Fibroblast of skin of back (primary cell): ENCODE measurements at places on chromosomes 7 and 10.

GRCh38 chr10:19719284-19719683, 96.9 kb upstream of the PLXDC2 start:
- peak; percentile 70 for DNase-seq

GRCh38 chr10:126072622-126073021, 176.3 kb downstream of the FANK1 start:
- DNase-seq: no peak

DNA sequence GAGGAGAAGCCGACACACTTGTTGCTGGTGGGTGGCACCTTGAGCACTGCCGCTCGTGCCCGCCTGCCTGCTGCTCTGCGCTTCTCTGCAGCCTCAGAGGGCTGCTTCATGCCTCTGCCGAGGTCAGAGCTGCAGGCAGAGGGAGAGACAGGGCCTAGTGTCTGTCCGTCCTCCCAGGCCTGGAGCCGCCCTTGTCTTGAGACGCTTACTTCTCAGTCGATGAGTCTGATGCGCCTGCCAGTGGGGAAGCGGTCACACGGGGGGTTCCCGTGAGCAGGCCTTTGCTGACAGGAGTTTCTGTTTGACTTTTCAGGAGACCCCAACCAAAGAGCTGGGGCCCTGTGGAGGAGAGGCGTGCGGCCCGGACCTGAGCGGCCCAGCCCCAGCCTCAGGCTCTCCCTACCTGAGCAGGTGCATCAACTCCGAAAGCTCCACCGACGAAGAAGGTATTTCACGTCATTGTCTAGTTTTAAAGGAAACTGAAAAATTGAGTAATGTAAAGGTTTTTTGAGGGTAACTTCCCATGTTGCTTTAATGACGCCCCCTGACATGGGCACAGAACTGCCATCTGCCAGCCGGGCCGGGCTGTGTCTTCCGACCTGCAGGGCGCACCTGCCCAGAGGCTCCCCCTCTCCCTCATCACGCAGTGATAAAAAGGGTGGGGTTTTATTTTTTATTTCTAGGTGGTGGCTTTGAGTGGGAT, 7.8 kb upstream of the BHLHA15 start:
- DNase-seq: no peak

GRCh38 chr10:29713450-29713849, 78.7 kb upstream of the SVIL start:
- DNase-seq: no peak

- peak; percentile 92 for DNase-seq
These were observed 20.9 kb downstream of the RGS10 start for GRCh38 chr10:119521443-119522204.
